ENCODE measurements at places on chromosomes 3 and 15.

DNA sequence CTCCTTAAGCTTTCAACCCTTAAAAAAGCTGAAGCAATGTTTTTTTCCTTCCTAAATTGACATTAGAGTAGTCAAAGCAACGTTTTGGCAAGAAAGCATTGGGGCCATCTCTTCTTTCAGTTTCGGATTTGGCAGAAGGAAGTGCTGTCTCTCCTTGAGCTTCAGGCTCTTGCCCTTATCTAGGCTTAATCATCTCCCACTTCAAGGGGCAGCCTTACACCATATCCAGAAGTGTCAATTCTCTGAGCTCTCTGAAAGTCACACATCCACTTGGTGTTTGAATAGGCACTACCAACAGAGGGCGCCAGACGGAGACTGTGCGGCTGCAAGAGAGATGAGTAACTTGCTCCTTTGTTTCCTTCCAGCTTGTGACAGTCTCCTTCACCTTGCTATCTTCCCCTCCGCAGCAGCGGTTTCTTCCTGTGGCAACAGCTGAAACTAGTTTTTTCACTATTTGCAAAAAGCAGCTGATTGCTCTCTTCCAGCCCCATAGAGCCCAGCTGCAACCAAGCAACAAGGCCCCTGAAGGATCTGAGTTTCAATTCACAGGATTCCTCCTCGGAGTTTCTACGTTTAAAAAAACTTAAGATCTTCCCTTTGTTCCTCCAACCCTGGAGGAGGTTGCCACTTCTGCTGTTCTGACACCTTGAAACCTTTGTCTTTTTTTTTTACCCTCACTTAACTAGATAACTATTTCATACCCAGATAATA is 147.0 kb upstream of the SLCO3A1 start:
- DNase-seq, result peak; percentile 45

GRCh38 chr3:192816351-192816750 is 89.0 kb upstream of the FGF12 start:
- peak; percentile 33 for DNase-seq

DNA sequence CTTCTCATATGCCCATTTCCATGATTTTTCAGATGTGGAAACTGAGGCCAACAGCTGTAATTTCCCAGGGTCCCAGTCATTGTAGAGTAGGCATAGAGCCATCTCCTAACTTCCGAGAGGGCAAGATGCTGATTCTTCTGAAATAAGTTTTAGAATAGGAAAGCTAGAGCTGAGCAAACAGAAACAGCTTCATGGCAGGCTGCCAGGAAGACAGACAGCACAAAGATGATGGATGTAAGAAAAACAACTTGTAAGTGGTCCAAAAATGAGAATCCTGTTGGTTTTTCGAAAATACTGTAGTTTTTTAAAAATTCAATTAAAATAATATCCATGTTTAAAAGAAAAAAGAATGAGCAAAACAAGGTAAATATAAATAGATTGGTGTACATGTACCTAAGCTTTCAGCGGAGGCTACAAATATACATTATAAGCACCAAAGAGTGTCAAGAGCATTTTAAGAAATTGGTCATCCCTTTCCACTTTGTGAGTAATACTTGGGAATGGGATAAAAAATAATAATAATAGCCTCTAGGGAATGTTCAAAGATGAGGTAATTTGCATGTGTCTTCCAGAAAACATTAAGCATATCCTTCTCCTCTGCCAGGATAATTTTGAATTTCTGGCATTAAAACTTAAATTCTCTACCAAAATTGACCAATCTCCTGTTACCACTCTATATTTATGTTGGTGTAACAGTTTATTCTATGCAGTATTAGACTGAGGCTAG is 406.6 kb downstream of the MECOM start:
- DNase-seq, result no peak

DNA sequence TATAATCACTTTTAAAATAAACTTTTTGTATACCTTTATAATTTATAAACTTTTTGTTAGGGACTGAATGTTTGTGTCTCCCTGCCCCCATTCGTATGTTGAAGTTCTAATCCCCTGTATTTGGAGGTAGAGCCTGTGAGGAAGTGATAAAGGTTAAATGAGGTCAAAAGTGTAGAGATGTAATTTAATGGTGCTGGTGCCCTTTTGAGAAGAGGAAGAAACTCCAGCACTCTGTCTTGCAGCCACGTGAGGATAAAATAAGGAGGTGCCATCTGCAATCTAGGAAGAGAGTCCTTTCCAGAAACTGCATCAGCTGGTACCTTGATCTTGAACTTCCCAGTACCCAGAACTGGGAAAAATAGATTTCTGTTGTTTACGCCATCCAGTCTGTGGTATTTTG is 106.1 kb upstream of the RGMA start:
- no peak for DNase-seq

GRCh38 chr3:141243271-141243707 is 11.7 kb downstream of the PXYLP1 start:
- DNase-seq, result no peak

GRCh38 chr3:169106662-169107061 is 556.9 kb downstream of the MECOM start:
- no peak for DNase-seq

DNA sequence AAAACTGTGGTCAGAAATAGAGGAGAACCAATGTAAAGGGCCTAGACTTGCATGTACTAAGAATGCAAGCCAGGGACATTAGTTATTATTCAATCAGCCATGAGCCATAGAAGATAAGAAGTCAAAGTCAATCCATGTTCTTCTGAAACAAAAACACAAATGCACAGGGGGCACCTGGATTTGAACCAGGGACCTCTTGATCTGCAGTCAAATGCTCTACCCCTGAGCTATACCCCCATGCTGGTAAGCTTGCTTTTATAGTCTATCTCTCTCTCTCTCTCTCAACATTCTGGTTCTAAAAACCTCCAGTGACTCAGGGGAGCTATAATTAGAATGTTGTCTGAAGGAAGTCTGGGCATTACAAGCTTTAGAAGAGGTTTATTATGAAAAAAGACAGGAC is 85.6 kb upstream of the ACP3 start:
- DNase-seq, result no peak

DNA sequence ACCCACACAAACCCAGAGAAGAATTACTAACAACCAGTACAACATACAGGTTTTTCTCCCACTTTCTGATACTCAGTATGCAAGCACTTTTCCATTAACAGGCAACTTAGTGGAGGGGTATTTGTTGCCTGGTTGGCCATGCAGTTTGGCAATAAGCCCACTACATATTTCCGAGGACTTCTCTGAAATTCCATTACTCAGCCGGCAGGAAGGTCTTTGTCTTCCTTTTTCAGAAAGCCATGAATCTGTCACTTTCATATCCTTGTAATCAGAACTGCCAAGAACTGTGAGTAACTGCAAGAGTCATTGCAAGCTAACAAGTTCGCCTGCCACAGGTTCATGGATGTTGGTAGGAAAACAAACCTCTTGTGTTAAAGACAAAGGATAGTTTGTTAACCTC is 422.3 kb upstream of the ROBO1 start:
- no peak for DNase-seq

DNA sequence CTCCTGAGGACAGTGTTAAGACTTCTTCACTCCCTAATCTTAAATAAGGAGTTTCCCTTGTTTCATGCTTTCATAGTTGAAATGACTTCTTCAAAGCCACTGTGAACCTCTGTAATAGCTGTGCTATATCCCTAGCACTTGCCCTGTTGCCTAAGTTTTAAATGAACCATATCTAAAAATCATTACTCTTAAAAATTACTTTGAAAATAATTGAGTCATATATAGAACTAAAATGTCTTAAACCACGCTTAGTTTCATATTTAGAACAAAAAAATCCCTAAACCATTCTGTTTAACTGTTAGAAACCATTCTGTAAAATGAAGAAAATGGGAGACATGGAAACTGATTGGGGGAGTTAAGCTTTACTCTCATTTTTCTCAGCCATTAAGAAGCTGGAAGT is 29.8 kb downstream of the DNAJC19 start:
- DNase-seq, result no peak

DNA sequence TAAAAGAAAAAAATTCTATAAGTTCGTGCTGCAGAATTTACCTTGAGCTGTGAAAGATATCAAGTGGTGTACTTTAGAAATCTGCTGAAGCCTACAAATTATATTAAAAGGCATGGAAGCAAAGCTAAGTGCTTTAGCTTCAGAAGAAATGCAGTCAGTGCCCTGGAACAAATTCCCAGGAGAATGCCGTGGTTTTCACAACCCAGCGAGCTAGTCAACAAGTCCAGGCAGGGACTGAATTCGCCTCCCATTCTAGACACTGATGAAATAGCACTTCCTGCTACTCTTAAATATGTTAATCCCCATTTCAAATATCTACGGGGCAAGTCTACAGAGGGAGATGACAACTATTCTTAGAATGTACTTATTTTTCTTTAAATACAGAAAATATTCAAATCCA is 326.4 kb upstream of the IGF1R start:
- DNase-seq, result no peak

DNA sequence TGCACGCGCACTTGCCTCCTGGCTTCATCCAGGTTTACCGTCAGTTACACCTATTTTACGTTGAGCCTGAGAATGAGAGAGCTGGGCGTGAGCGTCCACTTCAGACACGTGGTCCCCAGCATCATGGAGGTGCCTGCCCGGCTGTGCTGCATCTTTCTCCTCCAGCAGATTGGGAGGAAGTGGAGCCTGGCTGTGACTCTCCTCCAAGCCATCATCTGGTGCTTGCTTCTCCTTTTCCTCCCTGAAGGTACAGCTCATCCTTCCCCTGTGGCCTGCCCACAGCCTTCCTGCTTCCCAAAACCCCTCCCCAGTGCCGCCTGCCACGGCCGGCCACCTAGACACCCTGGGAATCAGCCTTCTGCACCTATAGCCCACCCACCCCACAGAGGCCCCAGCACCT is 31.6 kb downstream of the SLC22A14 start:
- no peak for DNase-seq

- DNase-seq, result no peak
These were observed 101.1 kb upstream of the RASGRP1 start for GRCh38 chr15:38665586-38666305.

Data from NCI-H2171 (cell line).